ENCODE measurements at places on chromosomes 5 and 9. TPM values are rescaled to one million over a fixed set of nuclear protein-coding genes. Genes with fewer than 3 reads are reported as not detected.

GPRIN1 gene
- 0.36 TPM for polyA plus RNA-seq

ARHGEF37 gene
- polyA plus RNA-seq, result 9.3 TPM

C5orf52 gene
- not detected for polyA plus RNA-seq

TAS2R1 gene
- polyA plus RNA-seq, result not detected

DNA sequence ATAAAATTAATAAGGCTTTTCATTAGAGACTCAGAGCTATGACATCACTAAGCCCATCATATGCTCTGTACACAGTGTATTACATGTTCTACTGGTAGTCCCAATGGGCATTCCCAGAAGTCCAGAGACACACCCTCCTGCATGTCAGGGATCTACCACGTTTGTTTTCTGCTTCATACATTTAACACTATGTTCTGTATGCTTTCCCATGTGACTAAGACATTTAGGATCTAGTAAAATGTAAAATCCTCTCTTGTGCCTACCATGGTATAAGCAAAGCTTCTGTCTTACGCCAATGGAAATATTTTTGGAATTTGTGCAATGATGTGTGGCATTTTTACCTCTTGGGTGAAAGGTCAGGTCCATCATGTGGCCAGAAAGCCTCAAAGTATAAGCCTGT is 192.4 kb downstream of the ADAMTSL1 start:
- no peak overlapping the region for H3K4me3 ChIP-seq
- no peaks in the 10 kb centered on the region for H3K36me3 ChIP-seq
- DNase-seq, result no peak
- no peaks in the 10 kb centered on the region for H3K27me3 ChIP-seq
- no peak overlapping the region for H3K27ac ChIP-seq
- H3K4me1 ChIP-seq, result no peaks in the 10 kb centered on the region

DNA sequence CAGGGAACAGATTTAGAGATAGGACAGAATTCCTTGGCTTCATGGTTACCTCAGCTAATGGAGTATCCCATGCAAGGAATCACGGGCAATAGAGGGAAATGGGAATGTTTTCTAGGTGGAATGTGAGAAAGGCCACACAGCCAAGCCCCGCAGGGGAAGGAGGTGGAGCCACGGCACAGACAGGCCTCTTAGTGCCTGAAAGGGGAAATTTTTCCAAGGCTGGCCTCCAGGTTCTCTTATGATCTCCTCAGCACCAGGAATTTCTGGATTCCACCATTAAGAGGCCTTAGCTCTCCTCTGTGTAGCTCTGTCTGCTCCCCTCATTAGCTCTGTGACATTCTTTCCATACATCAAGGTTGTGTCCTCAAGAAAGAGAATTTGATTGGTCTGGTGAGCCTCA is 124.7 kb downstream of the GALNT10 start:
- DNase-seq, result no peak
- H3K4me3 ChIP-seq, result no peak overlapping the region
- H3K4me1 ChIP-seq, result peaks cover 3% of the 10 kb centered on the region
- no peaks in the 10 kb centered on the region for H3K27me3 ChIP-seq
- H3K27ac ChIP-seq, result no peak overlapping the region
- no peaks in the 10 kb centered on the region for H3K36me3 ChIP-seq

DNA sequence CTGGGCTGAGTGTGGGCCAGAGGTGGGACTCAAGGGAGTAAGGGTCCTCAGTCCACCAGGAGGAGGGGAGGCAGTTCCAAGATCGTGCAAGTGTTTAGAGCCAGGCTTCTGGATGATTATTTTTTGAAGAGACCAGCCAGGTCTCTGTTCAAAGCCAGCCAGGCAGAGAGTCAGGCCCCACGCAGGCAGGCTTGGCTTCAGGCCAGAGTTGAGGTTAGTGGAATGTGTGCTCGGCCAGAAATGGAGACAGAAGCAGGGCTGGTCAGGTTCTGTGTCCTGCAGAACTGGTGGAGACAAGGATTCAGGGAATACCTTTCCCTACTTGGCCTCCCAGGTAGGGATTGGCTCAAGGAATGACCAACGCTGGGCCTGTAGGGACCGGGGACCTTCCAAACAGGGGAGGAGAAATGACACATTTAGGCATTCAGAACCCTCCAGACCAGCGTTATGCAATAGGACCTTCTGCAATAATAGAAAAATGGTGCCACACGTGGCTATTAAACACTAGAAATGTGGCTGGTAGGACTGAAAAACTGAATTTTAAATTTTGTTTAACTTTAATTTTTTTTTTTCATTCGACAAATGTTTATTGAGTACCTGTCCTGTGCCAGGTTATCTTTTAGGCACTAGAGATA is 106.2 kb downstream of the CMYA5 start:
- H3K27ac ChIP-seq, result no peak overlapping the region
- H3K4me3 ChIP-seq, result no peak overlapping the region
- peaks cover 96% of the 10 kb centered on the region for H3K36me3 ChIP-seq

GRCh38 chr5:7078901-7079300 is 317.0 kb upstream of the ADCY2 start:
- no peak overlapping the region for H3K4me3 ChIP-seq
- no peak for DNase-seq
- no peak overlapping the region for H3K27ac ChIP-seq
- H3K36me3 ChIP-seq, result no peaks in the 10 kb centered on the region
- H3K27me3 ChIP-seq, result no peaks in the 10 kb centered on the region
- H3K4me1 ChIP-seq, result no peaks in the 10 kb centered on the region

DNA sequence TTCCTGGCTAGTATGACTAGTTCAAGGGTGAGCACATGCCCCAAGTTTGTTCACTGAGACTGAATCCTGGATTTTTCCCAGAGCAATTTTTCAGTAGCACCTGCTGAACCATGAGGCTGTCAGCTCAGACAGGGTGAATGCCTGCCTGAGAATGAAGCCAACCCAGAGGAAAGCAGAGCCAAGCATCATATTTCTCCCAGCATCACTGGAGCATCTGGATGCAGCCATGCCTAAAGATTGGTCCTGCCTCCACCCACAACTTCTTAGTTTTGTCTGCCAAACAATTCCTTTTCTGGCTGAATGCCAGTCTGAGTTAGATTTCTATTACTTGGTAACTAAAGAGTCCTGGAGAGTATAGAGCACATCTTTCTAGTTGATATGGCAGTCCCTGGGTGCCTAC is 343.6 kb downstream of the CSNK1G3 start:
- no peak overlapping the region for H3K4me3 ChIP-seq
- H3K27ac ChIP-seq, result no peak overlapping the region
- H3K4me1 ChIP-seq, result no peaks in the 10 kb centered on the region
- H3K27me3 ChIP-seq, result no peaks in the 10 kb centered on the region
- no peak for DNase-seq

DNA sequence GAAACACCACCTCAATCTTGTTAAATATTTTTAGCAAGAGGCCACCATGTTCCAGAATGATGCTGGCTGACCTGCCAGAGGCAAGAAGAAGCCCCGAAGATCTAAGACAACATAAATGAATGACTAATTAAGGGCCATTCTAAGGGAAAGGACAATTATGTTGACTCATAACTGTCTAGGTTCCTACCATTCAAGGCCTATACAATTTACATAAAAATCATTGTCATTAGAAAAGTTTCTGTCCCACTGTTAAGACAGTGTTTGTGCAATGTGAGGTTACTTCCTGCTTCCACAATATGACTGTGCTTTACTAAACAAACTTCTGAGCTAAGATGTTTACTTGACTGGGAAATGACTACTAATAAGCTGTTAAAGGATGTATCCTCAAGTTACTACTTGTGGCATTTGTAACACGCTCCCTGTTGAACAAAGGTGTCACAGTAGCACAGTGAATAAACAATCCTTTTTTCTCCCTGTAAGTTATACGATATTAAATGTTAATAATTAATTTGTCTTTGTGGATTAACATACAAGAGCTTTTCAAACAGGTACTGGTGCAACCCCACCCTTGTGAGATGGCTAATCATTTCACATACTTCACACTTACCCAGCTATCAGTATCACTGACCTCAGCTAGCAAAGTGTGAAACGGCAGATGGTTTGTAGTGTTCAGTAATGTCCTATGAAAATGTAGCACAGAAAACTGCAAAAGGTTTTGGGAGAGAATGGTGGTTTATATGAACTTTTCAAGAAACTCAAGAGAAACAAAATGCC is 195.8 kb downstream of the EFNA5 start:
- H3K4me1 ChIP-seq, result peaks cover 16% of the 10 kb centered on the region
- H3K36me3 ChIP-seq, result no peaks in the 10 kb centered on the region
- no peak overlapping the region for H3K4me3 ChIP-seq
- no peak overlapping the region for H3K27ac ChIP-seq
- no peaks in the 10 kb centered on the region for H3K27me3 ChIP-seq

DNA sequence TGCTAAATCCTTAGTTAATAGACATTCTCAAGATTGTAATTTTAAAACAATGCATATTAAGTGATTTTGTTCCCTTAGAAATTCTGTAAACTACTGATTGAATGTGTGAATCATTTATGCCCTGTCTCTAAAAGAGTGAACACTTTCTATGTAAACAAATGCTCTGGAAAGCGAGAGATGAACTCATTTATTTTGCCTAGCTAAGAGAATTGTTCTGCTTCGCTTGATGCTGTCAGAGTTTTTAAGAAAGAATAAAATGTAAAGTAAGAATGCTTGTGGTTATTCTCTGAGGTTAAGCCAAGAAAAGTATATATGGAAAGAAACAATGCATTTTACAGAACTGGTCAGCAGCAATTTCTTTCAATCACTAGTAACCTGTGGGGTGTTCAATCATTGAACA is 347.4 kb upstream of the NUDT12 start:
- no peak for DNase-seq
- H3K4me1 ChIP-seq, result no peaks in the 10 kb centered on the region
- no peak overlapping the region for H3K4me3 ChIP-seq
- H3K27me3 ChIP-seq, result no peaks in the 10 kb centered on the region

GRCh38 chr5:95878417-95879323 is 56.1 kb upstream of the GLRX start:
- H3K27ac ChIP-seq, result no peak overlapping the region
- no peaks in the 10 kb centered on the region for H3K36me3 ChIP-seq
- no peak for DNase-seq

GRCh38 chr5:1570975-1571374 is 47.2 kb upstream of the LPCAT1 start:
- no peaks in the 10 kb centered on the region for H3K27me3 ChIP-seq
- H3K36me3 ChIP-seq, result peaks cover 21% of the 10 kb centered on the region
- H3K4me1 ChIP-seq, result peaks cover 14% of the 10 kb centered on the region
- no peak for DNase-seq

DNA sequence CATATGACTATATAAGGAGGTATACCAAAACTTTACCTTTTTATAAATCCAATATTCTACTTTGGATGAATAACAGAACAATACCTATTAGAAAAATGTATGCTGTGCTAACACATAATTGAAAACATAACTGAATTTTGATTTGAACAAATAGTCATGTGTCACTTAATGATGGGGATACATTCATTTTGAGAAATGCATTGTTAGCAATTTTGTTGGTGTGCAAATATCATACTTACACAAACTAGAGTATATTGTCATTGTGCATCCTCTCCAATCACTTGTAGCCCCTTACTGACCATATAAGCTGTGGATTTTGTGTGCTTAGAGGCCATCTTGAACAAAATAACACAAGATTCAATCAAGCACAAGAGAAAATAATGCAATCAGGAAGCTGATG is 72.3 kb upstream of the SLCO4C1 start:
- H3K27me3 ChIP-seq, result no peaks in the 10 kb centered on the region
- H3K4me3 ChIP-seq, result no peak overlapping the region
- H3K36me3 ChIP-seq, result no peaks in the 10 kb centered on the region

DNA sequence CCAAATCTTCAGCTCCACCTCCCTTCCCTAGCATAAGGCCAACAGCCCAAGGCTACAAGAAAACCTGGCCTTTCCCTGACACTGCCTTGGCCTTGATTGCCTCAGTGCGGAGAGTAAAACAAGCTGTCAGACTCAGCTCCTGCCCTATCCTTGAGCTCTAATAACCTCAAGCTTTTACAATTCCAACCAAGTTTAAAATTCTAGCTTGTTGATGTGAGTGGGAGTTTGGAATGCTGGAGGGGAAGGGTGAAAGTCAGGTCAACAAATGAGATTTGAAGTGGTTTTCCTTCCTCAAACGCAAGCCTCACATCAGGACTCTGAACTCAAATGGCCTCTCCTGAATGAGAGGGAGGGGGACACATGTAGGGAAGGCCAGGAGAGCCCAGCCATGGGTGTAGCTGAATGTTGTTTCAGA is 197.0 kb upstream of the VLDLR start:
- no peak overlapping the region for H3K4me3 ChIP-seq
- peaks cover 3% of the 10 kb centered on the region for H3K4me1 ChIP-seq
- no peak overlapping the region for H3K27ac ChIP-seq

GRCh38 chr5:92308679-92309078 is 925.6 kb upstream of the ARRDC3 start:
- no peaks in the 10 kb centered on the region for H3K27me3 ChIP-seq
- no peaks in the 10 kb centered on the region for H3K36me3 ChIP-seq
- H3K27ac ChIP-seq, result no peak overlapping the region
- H3K4me3 ChIP-seq, result no peak overlapping the region
- no peak for DNase-seq

GRCh38 chr5:106014262-106014661 is 1656.5 kb downstream of the EFNA5 start:
- H3K36me3 ChIP-seq, result no peaks in the 10 kb centered on the region
- H3K27me3 ChIP-seq, result no peaks in the 10 kb centered on the region
- no peak for DNase-seq
- no peak overlapping the region for H3K4me3 ChIP-seq
- H3K27ac ChIP-seq, result no peak overlapping the region

DNA sequence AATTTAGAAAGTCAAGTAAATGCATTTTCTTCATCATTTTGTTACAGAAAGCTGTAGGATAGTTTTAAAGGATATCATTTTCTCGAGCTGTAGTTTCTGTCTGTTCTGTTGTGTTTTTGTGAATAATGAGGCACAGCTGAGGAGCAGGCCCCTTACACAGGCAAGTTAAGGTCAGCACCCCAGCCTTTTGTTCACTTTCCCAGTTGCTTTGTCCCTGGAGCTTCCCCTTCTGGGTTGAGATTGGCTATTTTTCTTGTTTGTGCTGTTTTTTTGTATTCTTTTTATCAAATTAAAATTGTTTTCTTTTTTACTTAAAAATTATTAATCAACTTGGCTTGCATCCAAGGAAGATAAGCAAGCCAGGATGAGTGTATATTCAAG is 213.8 kb upstream of the ACTBL2 start:
- no peaks in the 10 kb centered on the region for H3K36me3 ChIP-seq
- H3K4me3 ChIP-seq, result no peak overlapping the region
- H3K27me3 ChIP-seq, result no peaks in the 10 kb centered on the region
- no peak for DNase-seq

- H3K36me3 ChIP-seq, result no peaks in the 10 kb centered on the region
- no peak overlapping the region for H3K4me3 ChIP-seq
- peaks cover 10% of the 10 kb centered on the region for H3K4me1 ChIP-seq
These were observed 441.3 kb upstream of the PIK3R1 start for GRCh38 chr5:67774267-67774552.

Measured in heart left ventricle (tissue), 16 donors.